ENCODE measurements at places on chromosomes 2 and 18. TPM values are rescaled to one million over a fixed set of nuclear protein-coding genes. Genes with fewer than 3 reads are reported as not detected.

Gene CGREF1
- 12.9 TPM for total RNA-seq

Gene CXCR1
- not detected for total RNA-seq

Gene TACR1
- total RNA-seq: not detected

GRCh38 chr2:170818036-170818751 is 1.5 kb downstream of the GAD1 start:
- peak overlapping the region; percentile 79 for H3K4me3 ChIP-seq
- peaks cover 5% of the 10 kb centered on the region for H3K36me3 ChIP-seq
- H3K27ac ChIP-seq: peak overlapping the region; percentile 44
- peaks cover 46% of the 10 kb centered on the region for H3K4me1 ChIP-seq
- no peak for DNase-seq
- H3K27me3 ChIP-seq: peaks cover 92% of the 10 kb centered on the region

- no peaks in the 10 kb centered on the region for H3K4me1 ChIP-seq
- no peaks in the 10 kb centered on the region for H3K27me3 ChIP-seq
- H3K4me3 ChIP-seq: no peak overlapping the region
- DNase-seq: no peak
- peaks cover 9% of the 10 kb centered on the region for H3K36me3 ChIP-seq
- no peak overlapping the region for H3K27ac ChIP-seq
These were observed 91.5 kb downstream of the DYM start for GRCh38 chr18:49368876-49369440.

Gene KCNJ3
- not detected for total RNA-seq

DNA sequence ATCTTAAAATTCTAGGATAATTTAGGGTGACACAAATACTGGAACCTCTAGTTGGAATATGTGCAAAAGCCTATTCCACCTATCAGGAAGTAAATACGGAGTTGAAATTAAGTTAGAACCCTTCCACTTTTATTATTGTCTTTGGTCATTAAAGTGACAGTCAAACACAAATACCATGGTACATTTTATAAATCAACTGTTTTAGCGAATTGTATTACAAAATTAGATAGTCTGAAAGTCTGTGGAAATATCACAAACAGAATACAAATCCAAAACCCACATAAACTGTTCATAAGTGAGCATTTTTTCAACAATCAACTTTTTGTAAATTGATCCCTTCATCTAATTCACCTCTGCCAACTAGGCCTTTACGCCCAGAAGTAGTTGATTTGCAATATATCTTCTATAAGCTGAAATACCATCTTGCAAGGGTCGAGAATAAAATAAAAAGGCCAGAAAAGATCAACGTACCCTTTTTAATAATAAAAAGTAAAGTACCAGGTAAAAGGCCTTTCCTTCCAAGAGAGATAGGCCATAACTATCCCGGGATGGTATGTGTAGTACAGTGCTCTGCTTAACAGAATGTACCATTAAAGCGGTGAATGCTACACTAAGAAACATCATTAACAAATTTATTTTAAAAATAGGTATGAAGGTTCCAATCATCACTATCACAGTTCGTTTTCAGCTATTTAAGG is 1.3 kb downstream of the USP34 start:
- peaks cover 32% of the 10 kb centered on the region for H3K4me1 ChIP-seq
- DNase-seq: no peak
- peak overlapping the region; percentile 93 for H3K4me3 ChIP-seq
- H3K27ac ChIP-seq: peak overlapping the region; percentile 94
- H3K36me3 ChIP-seq: peaks cover 8% of the 10 kb centered on the region

- no peaks in the 10 kb centered on the region for H3K27me3 ChIP-seq
- peaks cover 30% of the 10 kb centered on the region for H3K36me3 ChIP-seq
- peaks cover 23% of the 10 kb centered on the region for H3K4me1 ChIP-seq
These were observed 74.1 kb downstream of the PIK3C3 start for GRCh38 chr18:42029092-42029491.

GRCh38 chr18:46260016-46260878 is 156.1 kb downstream of the HAUS1 start:
- no peak overlapping the region for H3K27ac ChIP-seq
- H3K36me3 ChIP-seq: peaks cover 58% of the 10 kb centered on the region
- no peak overlapping the region for H3K4me3 ChIP-seq
- no peak for DNase-seq
- H3K27me3 ChIP-seq: no peaks in the 10 kb centered on the region
- H3K4me1 ChIP-seq: peaks cover 58% of the 10 kb centered on the region

GRCh38 chr18:42446195-42446594 is 491.2 kb downstream of the PIK3C3 start:
- no peak overlapping the region for H3K27ac ChIP-seq
- H3K4me3 ChIP-seq: no peak overlapping the region
- H3K27me3 ChIP-seq: no peaks in the 10 kb centered on the region
- no peaks in the 10 kb centered on the region for H3K4me1 ChIP-seq
- no peaks in the 10 kb centered on the region for H3K36me3 ChIP-seq

DNA sequence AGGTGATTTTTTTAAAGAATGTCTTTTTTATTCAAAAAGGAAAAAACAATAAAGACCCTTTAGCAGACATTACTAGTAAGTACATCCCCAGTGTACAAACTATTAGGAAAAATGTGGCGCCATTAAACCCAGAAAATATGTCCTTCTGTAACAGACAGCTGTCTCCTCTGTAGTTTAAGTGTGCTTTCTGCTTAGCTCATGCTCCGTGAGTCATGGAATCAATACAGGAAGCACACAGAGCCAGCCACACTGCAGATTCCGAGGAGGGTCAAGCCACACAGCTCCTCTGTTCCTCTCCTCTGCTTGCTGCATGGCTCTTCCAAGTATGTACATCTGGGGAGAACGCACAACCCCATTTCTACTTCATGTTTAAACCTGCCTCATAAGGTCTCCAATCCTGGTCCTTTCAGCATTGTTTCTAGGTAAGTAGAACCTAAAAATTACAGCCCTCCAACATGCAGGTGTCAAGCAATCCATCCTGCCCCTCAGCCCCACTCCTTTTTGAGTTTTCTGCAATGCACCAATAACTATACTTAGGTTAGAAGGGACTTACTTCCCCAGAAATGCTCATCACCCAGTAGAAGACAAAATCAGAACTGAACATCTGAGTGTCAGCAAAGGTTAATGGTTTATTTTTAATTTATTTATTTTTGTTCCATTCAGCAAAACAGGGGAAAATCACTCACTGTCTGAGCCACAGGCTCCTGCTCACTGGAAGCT is 37.5 kb downstream of the ACVR1 start:
- peaks cover 37% of the 10 kb centered on the region for H3K36me3 ChIP-seq
- peak overlapping the region; percentile 78 for H3K27ac ChIP-seq
- H3K4me3 ChIP-seq: peak overlapping the region; percentile 27
- DNase-seq: peak; percentile 11
- no peaks in the 10 kb centered on the region for H3K27me3 ChIP-seq
- H3K4me1 ChIP-seq: peaks cover 60% of the 10 kb centered on the region
